ENCODE measurements at places on chromosomes 16 and 17. TPM values are rescaled to one million over a fixed set of nuclear protein-coding genes. Genes with fewer than 3 reads are reported as not detected.

DNA sequence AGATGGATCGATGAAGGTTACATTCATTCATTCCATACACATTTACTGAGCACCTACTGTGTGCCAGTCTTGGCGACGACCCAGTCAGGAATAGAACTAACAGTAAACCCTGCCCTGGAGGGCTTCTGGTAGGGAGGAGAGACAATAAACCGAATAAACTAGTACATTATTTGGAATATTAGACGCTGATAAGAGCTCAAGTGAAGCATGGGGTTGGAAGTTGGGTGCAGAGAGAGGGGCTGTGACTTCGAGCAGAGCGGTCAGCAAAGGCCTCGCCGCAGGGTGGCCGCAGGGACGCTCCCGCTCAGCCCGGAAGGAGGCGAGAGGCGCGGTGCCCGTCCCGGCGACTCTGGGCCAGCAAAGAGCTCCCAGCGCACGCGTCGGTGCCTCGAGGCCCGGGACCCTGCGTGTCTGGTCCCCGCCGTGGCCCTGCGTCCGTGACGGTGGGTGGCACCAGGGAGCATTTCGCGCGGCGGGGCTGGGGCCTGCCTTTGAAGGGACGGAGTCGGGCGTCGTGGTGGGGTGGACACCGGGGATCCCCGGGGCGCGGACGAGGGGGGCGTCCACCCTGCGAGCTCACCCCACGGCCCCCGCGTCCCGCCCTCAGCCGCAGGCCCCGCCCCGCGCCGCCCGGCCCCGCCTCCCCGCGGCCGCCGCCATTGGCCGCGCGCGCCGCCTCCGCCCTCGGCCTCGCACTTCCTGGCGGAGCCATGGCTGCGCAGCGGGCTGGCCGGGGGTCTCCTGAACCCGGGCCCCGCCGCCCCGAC, at the start of gene KLHL36:
KLHL36 (plus strand) TSS at position 684 of the 767 bp plus-strand sequence. CDS start 2,357 bp downstream, outside the sequence.
- DNase-seq: peak; percentile 79

DNA sequence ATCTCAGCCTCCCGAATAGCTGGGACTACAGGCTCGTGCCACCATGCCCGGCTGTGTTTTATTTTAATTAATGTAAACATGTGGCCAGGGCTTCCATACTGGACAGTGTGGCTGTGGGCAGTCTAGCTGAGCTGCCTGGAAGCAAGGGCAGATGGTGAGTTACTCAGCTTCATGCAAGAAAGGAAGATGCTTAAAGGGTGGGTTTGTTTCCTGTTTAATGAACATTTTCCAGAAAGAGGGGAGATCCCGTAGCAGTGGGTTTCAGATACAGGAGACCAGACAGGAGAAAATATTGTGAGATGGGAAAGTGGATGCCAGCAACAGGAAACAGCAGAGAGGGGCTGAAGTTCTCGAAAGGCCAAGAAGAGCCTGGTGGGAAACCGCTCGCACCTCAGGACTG, 7.3 kb downstream of the MAPK8IP3 start:
- no peak for DNase-seq

DNA sequence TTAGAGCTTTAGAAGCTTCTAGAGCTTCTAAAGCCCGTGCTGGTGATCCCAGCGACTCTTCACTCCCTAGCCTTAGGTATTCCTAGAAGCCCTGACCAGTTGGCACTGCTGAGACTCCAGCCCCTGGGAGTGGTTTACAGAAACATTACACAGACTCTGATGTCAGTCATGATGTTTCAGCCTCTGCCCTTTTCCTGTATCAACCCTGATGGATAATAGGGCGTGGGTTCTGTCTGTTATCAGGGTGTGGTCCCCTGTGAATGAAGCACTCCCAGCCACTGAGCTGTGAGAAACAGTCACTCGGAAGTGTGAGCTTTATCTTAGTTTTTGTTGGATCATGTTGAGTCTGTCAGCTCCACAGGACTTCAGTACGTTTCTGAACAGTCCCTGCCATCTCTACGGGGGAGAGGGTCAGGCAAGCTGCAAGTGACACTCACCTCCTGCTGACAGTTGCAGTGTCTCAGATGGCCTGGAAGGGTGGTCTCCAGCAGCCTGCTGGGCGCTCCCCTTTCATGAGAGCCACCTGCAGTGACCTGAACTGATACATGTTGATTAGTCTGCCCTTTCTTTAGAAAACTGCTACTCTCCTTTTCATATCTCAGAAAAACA, 12.8 kb downstream of the GOSR2 start:
- no peak for DNase-seq

DNA sequence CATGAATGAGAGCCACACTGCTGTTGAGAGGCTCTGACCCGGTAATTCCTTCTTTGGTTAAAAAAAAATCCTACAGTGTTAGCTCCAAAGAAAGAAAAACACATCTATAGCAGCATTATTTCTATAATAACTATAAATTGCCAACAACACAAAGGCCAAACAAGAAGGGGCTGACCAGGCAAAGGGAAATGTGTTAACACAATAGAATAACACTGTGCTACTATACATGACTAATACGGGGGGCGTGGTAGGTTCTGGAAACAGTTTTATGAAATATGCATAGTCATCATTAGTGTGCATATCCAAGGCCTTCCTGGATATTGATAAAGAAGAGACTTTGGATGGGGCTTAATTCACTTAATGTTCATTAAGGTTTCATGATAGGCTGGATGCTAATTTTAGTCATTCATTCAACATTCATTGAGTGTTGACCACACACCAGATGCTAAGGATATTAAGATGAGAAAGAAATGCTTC, 50.0 kb upstream of the CCL1 start:
- no peak for DNase-seq

DNA sequence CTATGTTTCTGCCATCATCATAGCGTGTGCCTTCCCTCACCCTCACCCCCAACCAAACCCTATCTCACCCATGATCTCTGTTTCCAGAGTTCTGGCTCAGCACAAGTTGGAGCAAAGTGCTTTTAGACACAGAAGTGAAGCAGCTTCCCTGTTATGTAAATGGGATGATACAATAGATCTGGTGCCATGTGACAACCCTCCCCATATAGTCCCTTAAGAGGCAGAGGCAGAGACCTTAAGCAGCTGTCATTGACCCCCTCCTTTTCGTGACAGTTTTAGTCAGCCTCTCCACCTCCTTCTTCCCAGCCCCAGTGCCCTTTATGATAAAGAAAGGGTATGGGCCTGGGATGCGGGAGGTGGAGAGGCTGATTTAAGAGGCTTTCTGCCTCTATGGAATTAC, 40.3 kb upstream of the MED13 start:
- no peak for DNase-seq

- DNase-seq: no peak
Observed at GRCh38 chr16:1532081-1532760, 1.2 kb upstream of the TMEM204 start.

- DNase-seq: no peak
Observed at GRCh38 chr17:7557147-7557764, 1.3 kb upstream of the TNFSF13 start.

GRCh38 chr16:80631581-80631980, 90.8 kb downstream of the DYNLRB2 start:
- DNase-seq: no peak

DNA sequence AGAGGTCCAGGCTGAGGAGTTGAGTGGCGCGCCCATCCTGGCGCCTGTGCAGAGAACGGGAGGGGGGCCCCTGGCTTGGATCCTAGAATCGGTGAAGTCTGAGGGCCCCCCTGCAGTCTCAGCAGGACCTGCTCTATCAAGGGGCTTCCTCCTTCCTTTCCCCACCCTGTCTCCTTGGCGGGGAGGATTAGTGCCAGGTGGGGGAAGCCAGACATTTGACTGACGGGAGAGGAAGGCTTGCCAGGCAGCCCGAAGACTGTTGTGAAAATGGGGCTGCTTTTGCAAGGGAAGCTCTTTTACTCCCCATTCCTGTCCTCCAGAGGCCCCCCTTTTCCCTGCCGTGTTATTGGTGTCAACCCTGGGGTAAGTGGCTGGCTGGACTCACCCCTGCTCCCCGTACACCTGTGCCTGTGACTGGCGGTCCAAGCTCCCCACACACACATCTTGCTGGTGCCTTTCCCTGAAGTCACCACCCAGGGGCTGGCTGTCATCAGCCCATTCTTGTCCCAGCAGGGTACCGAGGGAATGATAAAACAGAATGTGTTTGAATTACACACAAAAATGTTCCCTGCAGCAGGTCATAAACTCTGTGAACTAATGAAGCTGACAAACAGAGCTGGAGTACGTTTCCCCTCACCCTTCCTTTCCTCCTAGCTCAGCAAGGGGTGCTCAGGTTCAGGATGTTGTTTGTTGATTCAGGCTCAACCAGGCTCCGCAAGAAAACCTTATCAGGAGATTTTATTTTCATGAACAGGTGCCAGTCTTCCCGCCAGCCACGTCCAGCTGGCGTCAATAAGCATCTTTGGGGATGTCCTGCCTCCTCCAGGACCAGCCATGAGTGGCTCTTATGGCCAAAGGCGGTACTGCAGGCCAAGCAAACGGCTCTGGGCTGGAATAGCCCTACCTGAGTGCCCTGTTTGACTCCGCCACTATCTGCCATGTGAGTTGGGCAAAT, 4.4 kb upstream of the ARMC7 start:
- peak; percentile 76 for DNase-seq

- no peak for DNase-seq
Observed at GRCh38 chr16:5465714-5466113, 368.1 kb upstream of the EEF2KMT start.

GRCh38 chr17:39599665-39600231, 8.0 kb downstream of the NEUROD2 start:
- DNase-seq: no peak

GRCh38 chr17:50289991-50290702, 15.9 kb downstream of the TMEM92 start:
- DNase-seq: peak; percentile 70

DNA sequence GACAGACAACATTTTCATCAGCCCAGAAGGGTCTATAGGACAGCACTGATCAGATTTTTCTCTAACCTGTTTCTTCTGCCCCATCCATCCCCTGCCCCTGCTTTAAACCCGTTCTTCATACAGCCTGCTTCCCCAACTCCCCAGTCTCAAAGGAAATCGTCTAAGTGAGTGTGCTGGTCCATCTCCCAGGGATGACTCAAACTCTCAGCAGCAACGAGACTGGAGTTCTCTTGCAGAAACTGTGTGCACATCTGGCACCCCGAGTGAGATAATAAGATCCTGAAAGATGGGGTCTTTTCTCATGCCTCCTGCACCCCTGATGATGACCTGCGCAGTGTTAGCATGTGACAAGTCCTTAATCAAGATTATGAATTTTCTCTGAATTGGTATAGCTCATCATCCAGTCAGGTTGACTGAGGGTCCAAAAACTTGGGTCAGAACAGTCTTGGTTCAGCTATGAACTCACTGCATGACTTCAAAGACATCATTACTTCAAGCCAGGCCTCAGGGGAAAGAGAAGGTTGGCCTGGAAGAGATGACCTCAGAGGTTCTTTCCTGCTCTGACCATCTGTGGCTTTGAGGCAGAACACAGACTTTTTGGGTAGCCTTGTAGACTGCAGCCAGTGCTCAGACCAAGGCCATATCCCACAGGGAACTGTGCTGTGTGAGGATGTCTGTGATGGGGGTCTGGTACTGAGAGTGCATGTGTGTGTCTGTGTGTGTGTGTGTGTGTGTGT, 117.9 kb downstream of the SPACA3 start:
- no peak for DNase-seq

DNA sequence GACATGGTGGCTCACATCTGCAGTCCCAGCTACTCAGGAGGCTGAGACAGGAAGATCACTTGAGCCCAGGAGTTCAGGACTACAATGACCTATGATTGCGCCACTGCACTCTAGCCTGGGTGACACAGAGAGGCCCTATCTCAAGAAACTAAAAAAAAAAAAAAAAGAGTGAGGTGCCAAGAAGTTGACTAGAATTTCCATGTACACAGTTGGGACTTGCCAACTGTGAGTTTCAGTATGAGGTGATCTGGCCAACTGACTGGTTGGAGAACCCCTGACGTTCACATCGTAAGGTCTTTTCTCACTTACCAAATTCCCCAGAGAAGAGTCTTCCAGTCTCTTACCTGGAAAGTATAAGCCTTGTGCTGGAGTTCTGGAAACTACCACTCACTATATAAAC, 3.1 kb upstream of the MED11 start:
- DNase-seq: no peak

The SHCBP1 gene
- total RNA-seq: 43.2 TPM

All from Calu3 (cell line).